ENCODE measurements at places on chromosomes 7 and 10.

- DNase-seq: no peak
These were observed 59.0 kb downstream of the BUB3 start for GRCh38 chr10:123213192-123213591.

DNA sequence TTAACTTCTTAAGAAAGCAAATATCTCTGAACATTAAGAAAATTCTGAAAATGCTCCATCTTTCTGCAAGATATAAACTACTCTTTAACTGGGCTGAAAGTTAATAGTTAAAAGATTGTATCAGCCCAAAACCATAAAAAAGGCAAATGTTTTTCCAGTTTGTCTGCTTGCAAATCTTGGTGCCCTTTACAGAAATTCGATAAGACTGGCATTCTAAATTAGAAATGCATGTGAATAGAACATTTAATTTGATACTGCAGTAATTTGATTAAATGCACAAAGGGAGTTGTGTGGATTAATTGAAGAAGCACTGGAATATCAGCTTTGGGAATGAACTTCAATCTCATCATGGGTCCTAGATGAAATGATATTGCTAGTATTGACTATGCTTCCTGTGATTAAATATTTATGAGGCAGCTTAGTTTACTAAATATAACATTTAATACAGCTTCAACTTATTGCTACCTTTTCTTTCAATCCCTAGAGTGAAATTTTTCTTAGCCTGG, 78.4 kb downstream of the IQUB start:
- DNase-seq: no peak

GRCh38 chr10:17427666-17428350, 26.6 kb downstream of the ST8SIA6 start:
- DNase-seq: no peak

GRCh38 chr10:120948889-120949608, 97.9 kb downstream of the WDR11 start:
- peak; percentile 76 for DNase-seq

GRCh38 chr10:5647507-5648240, 18.7 kb downstream of the ASB13 start:
- no peak for DNase-seq

GRCh38 chr10:17683541-17683940, 39.6 kb downstream of the STAM start:
- no peak for DNase-seq

DNA sequence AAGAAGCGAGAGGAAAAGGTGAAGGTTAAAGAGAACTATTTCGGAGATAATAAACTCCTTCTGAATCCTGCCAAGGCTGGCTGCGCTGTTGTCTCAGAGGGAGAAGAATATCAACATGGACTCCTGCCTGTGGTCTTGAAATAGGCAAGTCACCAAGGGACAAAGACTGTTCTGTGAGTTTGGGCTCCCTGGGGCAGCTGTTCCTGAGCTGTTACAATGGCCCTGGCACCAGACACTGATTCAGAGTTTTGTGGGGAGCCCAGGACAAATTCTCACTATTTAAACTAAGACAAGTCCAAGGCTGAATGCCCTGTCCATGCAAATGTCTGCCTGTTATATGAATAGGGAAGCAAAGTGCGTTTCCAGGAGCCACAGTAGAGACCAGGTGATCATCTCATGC, 81.4 kb downstream of the PRPF18 start:
- DNase-seq: no peak

DNA sequence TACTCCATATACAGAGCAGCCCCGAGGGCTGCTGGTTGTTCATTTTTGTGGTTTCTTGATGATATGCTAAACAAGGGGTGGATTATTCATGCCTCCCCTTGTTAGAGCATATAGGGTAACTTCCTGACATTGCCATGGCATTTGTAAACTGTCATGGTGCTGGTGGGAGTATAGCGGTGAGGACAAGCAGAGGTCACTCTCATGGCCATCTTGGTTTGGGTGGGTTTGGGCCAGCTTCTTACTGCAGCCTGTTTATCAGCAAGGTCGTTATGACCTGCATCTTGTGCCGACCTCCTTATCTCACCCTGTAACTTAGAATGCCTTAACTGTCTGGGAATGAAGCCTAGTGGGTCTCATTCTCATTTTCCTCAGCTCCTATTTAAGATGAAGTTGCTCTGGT, 31.3 kb downstream of the GNAT3 start:
- no peak for DNase-seq

- DNase-seq: no peak
These were observed 7.3 kb downstream of the TWIST1 start for GRCh38 chr7:19110026-19110730.

DNA sequence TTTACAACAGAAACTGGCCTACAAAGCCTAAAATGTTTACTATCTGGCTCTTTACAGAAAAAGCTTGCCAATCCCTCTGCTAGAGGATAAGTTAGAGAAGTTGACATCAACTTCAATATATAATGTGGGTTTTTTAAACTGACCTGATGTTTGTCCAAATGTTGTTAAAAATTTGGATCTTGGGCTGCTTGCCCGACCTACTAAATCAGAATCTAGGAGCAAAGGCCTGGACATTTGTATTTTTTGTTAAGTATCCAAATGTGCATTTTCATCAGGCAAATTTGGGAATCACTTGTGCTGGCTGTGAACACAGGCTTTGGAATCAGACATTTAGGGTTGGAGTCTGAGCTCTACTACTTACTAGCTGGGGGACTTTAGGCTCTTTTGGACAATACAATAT, 252.7 kb upstream of the CSTF2T start:
- DNase-seq: no peak

DNA sequence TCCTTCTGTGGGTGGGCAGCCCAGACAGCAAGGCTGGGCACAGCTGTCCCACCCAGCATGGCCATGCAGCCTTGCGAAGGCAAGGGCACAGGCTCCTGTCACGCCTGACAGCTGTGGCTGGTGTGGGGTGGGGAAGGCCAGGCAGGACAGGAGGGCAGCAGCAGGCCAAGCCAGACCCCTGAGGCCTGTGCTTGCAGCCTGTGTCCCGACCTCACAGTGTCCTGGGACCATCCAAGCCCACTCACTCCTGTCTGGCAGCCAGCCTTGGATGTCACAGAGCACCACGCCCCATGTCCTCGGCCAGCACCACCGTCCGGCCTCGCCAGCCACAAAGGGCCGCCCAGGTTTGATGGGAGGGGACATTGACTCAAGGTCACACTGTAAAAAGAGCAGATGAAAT, 85.5 kb upstream of the LRRC4 start:
- DNase-seq: no peak

DNA sequence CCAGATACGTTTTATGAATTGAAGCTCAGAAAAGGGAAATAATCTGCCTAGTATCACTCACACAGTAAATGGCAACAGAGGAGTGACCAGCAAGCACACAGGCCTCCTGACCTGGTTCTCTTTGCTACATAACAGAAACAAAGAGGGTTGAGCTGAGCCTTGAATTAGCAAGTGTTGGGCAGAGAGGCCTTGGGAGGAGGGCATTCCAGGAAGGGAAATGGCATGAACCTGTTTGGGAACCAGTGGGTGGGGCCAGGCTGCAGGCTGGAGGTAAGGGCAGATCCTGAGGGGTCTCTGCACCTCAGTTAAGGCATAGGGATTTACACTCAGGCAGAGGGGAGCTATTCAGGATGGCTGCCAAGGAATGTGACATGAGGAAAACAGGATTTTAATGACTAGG, 24.8 kb upstream of the CYCS start:
- DNase-seq: no peak

GRCh38 chr7:129609666-129610065, 1.9 kb upstream of the NRF1 start:
- no peak for DNase-seq

- DNase-seq: no peak
These were observed 1.6 kb upstream of the ADARB2 start for GRCh38 chr10:1738950-1739349.

GRCh38 chr10:97549587-97550322, 22.8 kb upstream of the ANKRD2 start:
- DNase-seq: no peak

- DNase-seq: no peak
These were observed 189.4 kb downstream of the FANK1 start for GRCh38 chr10:126085806-126086205.

DNA sequence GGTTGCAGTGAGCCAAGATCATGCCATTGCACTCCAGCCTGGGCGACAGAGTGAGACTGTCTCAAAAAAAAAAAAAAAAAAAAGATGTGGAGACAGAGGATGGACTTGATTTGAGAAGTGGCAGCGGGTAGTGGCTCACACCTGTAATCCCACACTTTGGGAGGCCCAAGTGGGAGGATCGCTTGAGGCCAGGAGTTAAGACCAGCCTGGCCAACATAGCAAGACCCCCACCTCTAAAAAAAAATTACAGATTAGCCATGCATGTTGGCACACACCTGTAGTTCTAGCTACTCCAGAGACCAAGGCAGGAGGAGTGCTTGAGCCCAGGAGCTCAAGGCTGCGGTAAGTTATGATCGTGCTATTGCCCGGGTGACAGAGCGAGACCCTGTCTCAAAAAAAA, 24.3 kb upstream of the ASCC1 start:
- DNase-seq: no peak

DNA sequence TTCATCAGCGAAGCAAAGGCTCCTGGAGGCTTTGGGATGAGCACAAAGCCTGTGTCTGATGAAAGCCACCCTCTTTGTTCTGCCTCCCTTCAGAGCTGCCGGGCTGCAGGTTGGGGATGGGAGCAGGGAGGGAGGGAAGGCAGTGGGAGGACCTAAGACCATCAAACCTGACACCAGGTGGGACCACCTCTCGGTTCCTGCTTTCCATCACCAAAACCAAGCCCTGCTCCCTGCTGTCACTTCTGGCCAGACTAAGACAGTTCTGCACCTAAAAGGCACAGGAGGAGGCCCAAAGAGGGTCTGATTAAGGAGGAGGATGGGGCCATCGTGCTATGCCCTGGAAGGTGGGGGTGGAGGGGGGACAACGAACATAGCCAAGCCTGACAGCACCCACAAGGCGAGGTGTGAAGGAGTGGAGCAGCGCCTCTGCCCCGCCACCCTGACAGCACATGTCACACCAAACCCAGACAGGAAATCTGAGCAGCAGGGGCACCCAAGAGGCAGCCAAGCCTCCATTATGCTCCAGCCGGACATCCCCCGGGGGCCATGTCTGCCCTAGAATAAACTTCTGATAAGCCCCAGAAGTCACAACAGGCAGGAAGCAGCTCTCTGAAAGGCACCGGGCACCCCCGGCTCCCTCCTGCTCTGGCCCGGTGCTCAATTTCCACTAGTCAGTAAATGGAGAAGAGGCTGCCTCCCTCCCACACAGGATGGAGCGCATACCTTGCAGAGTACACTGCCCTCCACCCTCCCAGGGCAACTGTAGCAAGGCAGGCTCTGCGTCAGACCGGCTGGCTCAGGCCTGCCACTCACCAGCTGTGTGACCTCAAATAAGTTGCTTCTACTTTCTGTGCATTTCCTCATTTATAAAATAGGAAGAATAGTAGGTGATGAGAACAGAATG, 48.9 kb downstream of the DLG5 start:
- DNase-seq: peak; percentile 4

- DNase-seq: no peak
These were observed 129.1 kb upstream of the SEMA3E start for GRCh38 chr7:83778073-83778443.

- DNase-seq: peak; percentile 45
These were observed 149.3 kb downstream of the ELFN1 start for GRCh38 chr7:1819259-1819841.

GRCh38 chr7:30844916-30845315, 66.7 kb upstream of the AQP1 start:
- no peak for DNase-seq

DNA sequence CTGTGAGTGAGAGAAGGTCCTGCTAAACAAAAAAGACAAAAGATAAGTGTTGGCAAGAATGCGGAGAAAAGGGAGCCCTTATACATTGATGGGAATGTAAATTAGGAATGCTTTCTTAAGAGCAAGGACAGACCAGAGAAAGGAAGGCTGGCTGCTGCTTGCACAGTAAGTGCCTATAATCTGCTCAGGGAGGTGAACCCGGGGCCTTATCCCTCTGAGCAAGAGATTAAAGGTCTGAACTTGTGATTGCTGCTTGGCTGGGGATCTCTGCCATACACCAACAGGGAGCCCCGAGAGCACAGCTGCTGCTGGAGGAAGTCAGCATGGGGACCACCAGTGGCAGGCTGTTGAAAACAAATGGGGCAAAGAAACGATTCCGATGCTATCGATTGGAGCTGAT, 32.0 kb upstream of the CRTAC1 start:
- DNase-seq: no peak
